Endothelial cell of umbilical vein (primary cell): ENCODE measurements at places on chromosomes 4 and X.

DNA sequence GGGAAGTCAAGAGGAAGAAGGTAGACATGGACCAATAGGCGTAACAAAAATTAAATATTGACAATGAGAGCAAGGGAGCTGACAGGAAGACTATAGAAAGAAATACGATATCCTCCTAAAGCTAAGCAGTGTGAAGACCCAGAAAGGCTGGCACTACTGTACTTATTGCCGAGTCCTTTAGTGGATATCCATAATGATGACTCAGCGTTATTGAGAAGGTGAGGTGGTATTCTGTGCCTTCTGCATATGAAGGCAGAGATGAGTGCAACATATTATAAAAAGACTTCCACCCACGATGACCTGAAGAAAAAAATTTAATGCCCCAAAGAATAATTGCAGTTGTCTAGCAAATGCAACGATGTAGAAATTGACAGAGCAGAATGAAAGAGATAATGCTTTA lies 13.0 kb upstream of the MCF2 start:
- no peaks in the 10 kb centered on the region for H3K36me3 ChIP-seq
- no peaks in the 10 kb centered on the region for H3K27me3 ChIP-seq
- DNase-seq: no peak
- no peak overlapping the region for H3K27ac ChIP-seq
- no peak overlapping the region for H3K4me3 ChIP-seq
- peaks cover 5% of the 10 kb centered on the region for H3K4me1 ChIP-seq

GRCh38 chrX:374596-374995 lies 12.1 kb downstream of the PPP2R3B start:
- no peak overlapping the region for H3K27ac ChIP-seq
- H3K36me3 ChIP-seq: no peaks in the 10 kb centered on the region
- no peak for DNase-seq
- H3K27me3 ChIP-seq: peaks cover 9% of the 10 kb centered on the region
- H3K4me1 ChIP-seq: peaks cover 15% of the 10 kb centered on the region
- H3K4me3 ChIP-seq: peak overlapping the region; percentile 10

- DNase-seq: no peak
- H3K27ac ChIP-seq: no peak overlapping the region
- H3K36me3 ChIP-seq: no peaks in the 10 kb centered on the region
- no peaks in the 10 kb centered on the region for H3K4me1 ChIP-seq
- no peaks in the 10 kb centered on the region for H3K27me3 ChIP-seq
- H3K4me3 ChIP-seq: no peak overlapping the region
Measured at GRCh38 chr4:109390115-109390768, 43.4 kb upstream of the SEC24B start.

DNA sequence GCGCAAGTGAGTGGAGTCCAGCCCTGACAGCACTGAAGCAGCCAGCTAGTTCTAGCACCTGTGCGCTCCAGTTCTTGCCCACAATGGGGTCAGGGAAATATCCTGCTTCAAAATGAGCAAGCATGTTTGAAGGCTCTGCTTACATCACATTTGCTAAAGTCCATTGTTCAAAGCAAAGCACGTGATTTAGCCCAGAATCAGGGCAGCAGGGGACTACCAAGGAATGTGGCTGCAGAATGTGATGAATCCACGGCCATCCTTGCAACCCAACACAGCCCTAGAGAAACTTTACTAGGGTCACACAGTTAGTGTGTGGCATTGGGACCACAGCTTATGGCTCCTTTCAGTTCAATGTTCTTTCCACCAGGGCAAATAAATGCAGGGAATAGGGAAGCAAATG lies 47.3 kb upstream of the SMIM31 start:
- H3K4me3 ChIP-seq: no peak overlapping the region
- H3K36me3 ChIP-seq: no peaks in the 10 kb centered on the region
- no peaks in the 10 kb centered on the region for H3K4me1 ChIP-seq
- H3K27ac ChIP-seq: no peak overlapping the region
- no peak for DNase-seq
